ENCODE measurements at places on chromosomes 6 and 20. TPM values are rescaled to one million over a fixed set of nuclear protein-coding genes. Genes with fewer than 3 reads are reported as not detected.

GRCh38 chr6:111864138-111865048, 8.9 kb downstream of the FYN start:
- peaks cover 64% of the 10 kb centered on the region for H3K4me1 ChIP-seq
- no peaks in the 10 kb centered on the region for H3K27me3 ChIP-seq
- H3K27ac ChIP-seq = peak overlapping the region; percentile 34

DNA sequence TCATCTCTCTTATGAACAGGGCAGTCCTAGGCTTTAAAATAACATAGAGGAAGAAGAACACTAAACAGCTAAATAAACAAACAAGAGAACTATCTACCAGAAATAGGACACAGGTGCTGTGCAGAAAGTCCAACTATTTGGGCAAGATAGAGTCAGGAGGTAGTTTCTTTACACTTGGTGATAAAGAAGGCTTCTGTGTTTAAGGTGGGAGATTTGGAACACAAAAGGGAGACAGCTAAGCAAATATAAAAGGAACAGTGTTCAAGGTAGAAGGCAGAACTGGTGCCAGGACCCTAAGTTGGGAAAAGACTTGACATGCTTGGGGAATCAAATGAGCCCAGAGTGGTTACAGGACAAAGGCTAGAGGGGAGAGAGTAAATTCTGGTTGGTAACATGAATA, 110.5 kb downstream of the MANEA start:
- no peaks in the 10 kb centered on the region for H3K36me3 ChIP-seq
- H3K27ac ChIP-seq = peak overlapping the region; percentile 0
- no peak overlapping the region for H3K4me3 ChIP-seq
- H3K4me1 ChIP-seq = peaks cover 15% of the 10 kb centered on the region
- peaks cover 5% of the 10 kb centered on the region for H3K27me3 ChIP-seq
- no peak for DNase-seq

The MUC21 gene
- not detected for total RNA-seq

DNA sequence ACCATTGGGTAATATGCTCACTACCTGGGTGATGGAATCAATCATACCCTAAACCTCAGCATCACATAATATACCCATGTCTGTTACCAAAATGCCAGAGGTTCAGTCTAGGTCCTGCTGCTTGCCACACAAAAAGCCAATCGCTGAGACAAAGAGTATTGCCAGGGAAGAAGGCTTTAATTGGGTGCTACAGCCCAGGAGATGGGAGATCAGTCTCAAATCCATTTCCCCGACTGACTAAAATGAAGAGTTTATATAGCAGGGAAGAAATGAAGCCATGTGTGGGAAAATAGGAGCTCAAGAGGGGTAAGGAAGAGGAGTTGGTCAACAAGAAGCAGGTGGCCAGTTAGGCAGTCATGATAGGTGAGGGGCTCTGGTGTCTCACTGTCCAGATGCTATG, 149.6 kb downstream of the QRSL1 start:
- H3K27ac ChIP-seq = no peak overlapping the region
- peaks cover 23% of the 10 kb centered on the region for H3K36me3 ChIP-seq
- no peak for DNase-seq
- peaks cover 32% of the 10 kb centered on the region for H3K4me1 ChIP-seq
- no peaks in the 10 kb centered on the region for H3K27me3 ChIP-seq

The ULBP2 gene
- not detected for total RNA-seq

DNA sequence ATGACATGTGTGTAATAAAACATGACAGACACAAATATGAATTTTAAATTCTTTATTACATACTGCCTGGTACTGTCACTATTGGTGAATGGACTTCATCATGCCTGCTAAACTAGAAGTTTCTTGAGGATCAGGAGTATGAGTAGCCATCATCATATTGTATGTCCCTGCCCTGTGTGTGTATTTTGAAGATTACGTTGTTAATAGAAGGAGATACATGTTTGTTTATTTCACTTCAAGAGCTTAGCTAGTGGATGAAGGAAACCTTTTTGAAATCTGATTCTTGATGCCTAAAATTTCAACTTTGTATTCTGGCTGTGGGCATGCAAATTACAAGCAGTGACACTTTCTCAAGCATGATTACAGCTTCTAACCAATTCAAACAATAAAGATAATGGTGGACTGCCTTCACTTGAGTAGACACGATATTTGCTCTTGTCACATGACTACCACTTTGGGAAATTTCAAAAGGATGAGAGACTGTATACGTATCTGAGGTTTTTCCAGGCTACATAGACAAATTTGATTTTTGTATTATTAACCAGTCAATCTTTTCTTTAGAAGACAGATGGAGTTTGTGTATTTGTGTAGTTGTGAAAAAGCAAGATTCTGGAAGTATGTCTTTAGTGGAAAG, 3.5 kb downstream of the TBPL1 start:
- H3K27ac ChIP-seq = no peak overlapping the region
- H3K4me3 ChIP-seq = no peak overlapping the region
- no peaks in the 10 kb centered on the region for H3K27me3 ChIP-seq
- H3K36me3 ChIP-seq = no peaks in the 10 kb centered on the region
- no peak for DNase-seq

DNA sequence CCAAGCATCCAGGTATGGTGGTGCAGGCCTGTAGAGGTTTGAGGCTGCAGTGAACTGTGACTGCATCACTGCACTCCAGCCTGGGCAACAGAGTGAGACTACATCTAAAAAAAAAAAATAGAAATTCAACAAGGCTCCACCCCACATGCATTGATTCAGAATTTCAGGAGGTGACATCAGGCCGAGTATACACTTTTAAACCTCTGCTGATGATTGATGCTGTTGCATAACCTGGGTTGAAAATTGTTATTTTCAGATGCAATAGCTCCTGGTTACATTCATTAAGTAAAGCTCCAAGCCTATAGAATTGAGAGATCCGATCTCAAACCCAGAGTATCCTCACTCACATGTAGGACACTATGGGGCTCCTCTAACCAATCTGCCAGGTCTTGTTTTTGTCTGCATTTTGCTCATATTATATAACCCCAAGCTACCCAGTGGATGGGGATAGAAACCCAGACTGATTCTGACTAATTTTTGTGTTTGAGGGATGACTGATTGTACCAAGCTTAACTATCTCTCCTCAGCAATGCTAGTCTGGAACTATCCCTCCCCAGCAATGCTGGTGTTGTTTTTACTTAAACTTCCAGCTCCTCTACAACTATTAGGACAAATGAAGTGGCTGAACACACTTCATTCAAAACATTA, 123.5 kb upstream of the PREP start:
- H3K27ac ChIP-seq = no peak overlapping the region
- H3K4me3 ChIP-seq = no peak overlapping the region
- DNase-seq = no peak
- peaks cover 5% of the 10 kb centered on the region for H3K27me3 ChIP-seq
- no peaks in the 10 kb centered on the region for H3K36me3 ChIP-seq
- no peaks in the 10 kb centered on the region for H3K4me1 ChIP-seq

- H3K27me3 ChIP-seq = no peaks in the 10 kb centered on the region
- DNase-seq = no peak
- peaks cover 6% of the 10 kb centered on the region for H3K36me3 ChIP-seq
- no peaks in the 10 kb centered on the region for H3K4me1 ChIP-seq
- H3K27ac ChIP-seq = no peak overlapping the region
Measured at GRCh38 chr20:63744574-63745423, 5.2 kb downstream of the SLC2A4RG start.

DNA sequence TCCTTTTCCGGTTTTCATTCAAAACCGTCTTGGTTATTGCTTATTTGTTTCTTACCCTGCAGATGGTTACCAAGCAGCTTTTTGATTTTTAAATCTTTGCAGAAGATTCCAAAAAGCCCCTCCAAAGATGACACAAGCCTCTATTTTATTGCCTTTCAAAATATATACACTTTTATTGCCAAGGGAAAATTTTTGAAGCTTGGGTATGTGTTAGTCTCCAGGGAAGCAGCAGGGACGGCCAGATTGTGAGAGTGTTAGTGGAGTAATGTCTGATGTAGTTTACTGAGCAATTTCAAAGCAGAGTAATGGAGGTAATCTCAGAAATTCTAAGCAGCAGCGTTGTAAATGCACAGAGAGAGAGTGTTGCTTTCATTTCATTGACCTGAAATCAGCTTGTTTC, 193.8 kb downstream of the FARS2 start:
- no peaks in the 10 kb centered on the region for H3K36me3 ChIP-seq
- H3K4me3 ChIP-seq = no peak overlapping the region
- H3K27ac ChIP-seq = no peak overlapping the region
- no peak for DNase-seq

DNA sequence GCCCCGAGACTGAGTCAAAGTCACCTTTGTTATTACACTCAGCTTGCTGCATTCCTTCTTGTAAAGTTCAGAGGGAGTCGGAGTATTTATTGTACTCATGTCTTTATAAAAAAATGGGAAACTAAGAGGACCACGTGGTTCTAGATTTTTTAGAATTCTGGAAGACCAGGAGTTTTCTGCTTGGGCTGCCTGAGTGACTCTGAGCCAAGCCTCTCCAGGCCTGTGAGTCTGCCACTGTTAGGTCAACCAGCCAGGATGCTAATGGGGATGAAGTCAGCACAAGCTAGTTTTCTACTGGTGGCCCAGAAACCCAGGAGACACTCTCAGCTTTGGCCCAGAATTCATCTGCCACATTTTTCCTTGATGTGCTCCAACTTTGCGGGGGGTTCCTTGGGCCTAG, 453.5 kb upstream of the SULF2 start:
- H3K27ac ChIP-seq = no peak overlapping the region
- H3K27me3 ChIP-seq = no peaks in the 10 kb centered on the region
- no peaks in the 10 kb centered on the region for H3K36me3 ChIP-seq
- peaks cover 5% of the 10 kb centered on the region for H3K4me1 ChIP-seq
- no peak overlapping the region for H3K4me3 ChIP-seq
- no peak for DNase-seq

DNA sequence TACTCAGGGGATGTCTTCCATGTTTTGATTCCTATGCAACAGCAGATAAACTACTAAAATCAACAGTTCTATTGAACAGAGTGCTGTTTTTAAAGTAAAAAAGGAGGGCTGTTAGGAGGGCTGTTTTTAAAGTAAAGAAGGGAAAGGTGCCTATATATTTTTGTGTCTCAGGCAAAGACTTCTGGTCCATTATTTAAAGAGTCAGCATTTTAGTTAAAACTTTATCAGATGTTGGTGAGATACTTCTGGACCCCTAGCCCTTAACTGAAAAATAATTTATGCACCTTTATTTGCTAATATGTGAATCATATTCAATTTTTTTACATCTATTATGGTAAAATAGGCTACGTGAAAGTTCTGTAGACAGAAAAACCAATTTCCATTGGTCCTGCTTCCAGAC, 144.8 kb downstream of the MOXD1 start:
- no peaks in the 10 kb centered on the region for H3K36me3 ChIP-seq
- H3K4me3 ChIP-seq = no peak overlapping the region
- no peak overlapping the region for H3K27ac ChIP-seq

- DNase-seq = no peak
- H3K27ac ChIP-seq = no peak overlapping the region
- no peak overlapping the region for H3K4me3 ChIP-seq
- no peaks in the 10 kb centered on the region for H3K4me1 ChIP-seq
Measured at GRCh38 chr6:32607988-32608298, 18.3 kb upstream of the HLA-DRB1 start.

- peaks cover 17% of the 10 kb centered on the region for H3K4me1 ChIP-seq
- H3K36me3 ChIP-seq = no peaks in the 10 kb centered on the region
- no peak for DNase-seq
- peaks cover 45% of the 10 kb centered on the region for H3K27me3 ChIP-seq
Measured at GRCh38 chr6:40722553-40723258, 135.5 kb upstream of the LRFN2 start.

DNA sequence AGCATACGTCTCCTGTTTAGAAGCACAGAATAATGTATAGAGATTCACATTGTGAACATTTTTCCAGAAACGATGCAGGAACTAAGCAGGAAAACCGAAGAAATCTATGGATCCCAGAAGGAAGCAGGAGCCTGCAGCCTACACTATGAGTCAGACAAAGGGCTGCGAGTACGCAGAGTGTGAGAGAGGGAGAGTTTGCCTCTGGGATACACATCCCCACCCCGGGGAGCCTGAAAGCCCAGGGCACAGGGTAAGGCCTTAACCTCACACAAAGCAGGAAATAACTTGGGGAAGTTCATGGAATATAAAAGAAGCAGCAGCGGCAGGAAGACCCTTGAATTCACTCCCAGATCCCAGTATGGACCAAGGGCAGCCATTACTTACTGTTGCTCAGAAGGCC, 842.1 kb upstream of the MANEA start:
- no peaks in the 10 kb centered on the region for H3K4me1 ChIP-seq
- H3K27ac ChIP-seq = no peak overlapping the region
- H3K4me3 ChIP-seq = no peak overlapping the region
- no peaks in the 10 kb centered on the region for H3K27me3 ChIP-seq
- no peaks in the 10 kb centered on the region for H3K36me3 ChIP-seq

GRCh38 chr6:137426007-137426689, 68.0 kb downstream of the OLIG3 start:
- peaks cover 11% of the 10 kb centered on the region for H3K27me3 ChIP-seq
- H3K36me3 ChIP-seq = no peaks in the 10 kb centered on the region
- H3K4me1 ChIP-seq = peaks cover 2% of the 10 kb centered on the region
- H3K27ac ChIP-seq = no peak overlapping the region
- DNase-seq = no peak

The WFDC2 gene
- 188 TPM for total RNA-seq

The IRF4 gene
- total RNA-seq = not detected

DNA sequence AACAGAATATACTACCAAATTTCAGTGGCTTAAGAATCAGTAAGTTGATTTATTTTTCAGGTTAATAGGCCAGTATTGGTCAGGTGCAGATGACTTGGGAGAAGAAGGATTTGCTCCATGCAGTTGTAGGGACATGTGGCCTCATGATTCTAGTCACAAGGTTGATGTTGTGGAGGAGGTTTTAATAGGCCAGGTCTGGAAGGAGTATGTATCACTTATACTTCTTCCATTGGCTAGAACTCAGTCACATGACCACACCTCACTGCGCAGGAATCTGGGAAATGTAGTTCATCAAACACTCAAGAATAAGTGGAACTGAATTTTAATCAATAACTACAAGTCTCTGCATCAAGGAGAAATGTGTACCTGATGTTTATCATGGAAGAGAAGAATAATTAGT, 281.5 kb upstream of the QKI start:
- H3K36me3 ChIP-seq = no peaks in the 10 kb centered on the region
- no peak for DNase-seq
- no peaks in the 10 kb centered on the region for H3K27me3 ChIP-seq

GRCh38 chr20:63538204-63539091, 1.3 kb upstream of the PTK6 start:
- no peak overlapping the region for H3K27ac ChIP-seq
- H3K4me1 ChIP-seq = peaks cover 3% of the 10 kb centered on the region
- H3K36me3 ChIP-seq = no peaks in the 10 kb centered on the region
- peaks cover under 1% of the 10 kb centered on the region for H3K27me3 ChIP-seq
- H3K4me3 ChIP-seq = peak overlapping the region; percentile 31

Data from progenitor cell of endocrine pancreas (in vitro differentiated cells).